ENCODE measurements at places on chromosomes 2 and 18.

GRCh38 chr18:62186499-62186773 is 420 bp downstream of the PIGN start:
- DNase-seq, result peak; percentile 11

- no peak for DNase-seq
Observed at GRCh38 chr18:58514773-58515172, 114.1 kb downstream of the ALPK2 start.

- no peak for DNase-seq
Observed at GRCh38 chr2:190255676-190256075, 64.0 kb downstream of the HIBCH start.

DNA sequence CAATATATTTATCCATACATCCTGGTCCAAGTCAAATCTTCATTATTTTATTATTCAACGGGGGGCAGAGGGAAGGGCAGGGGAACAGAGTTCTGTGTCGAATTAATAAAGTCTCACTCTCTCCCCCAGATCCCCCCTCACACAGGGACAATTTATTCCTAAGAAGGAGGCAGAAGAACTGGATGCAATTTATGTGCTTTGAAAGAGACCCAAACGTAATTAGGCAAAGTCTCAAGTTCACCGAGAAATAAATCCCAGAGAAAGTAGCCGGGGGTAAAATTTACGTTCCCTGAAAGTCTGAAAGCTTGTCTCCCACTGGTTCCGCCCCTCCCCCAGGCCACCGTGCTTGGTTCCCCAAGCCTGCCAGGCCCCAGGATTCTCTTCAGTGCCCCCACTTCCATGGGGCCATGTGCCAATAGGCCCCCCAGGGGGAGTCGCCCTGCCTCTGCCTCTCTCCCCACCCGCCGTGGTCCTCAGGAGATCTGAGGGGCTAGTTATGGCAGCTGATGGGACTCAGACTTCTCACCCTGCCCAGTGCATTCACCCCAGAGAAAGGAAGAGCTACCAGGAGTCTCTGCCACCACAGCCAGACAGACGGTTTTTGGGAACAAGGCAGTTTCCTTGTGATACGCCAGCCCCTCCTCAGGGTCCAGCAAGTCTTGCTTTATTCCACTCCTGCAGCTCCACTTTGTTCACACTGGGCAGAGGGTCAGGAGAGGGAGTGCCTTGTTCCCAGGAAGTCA is 215.5 kb downstream of the CYP26B1 start:
- DNase-seq, result no peak

GRCh38 chr2:205366336-205367060 is 315.8 kb upstream of the NRP2 start:
- DNase-seq, result no peak

DNA sequence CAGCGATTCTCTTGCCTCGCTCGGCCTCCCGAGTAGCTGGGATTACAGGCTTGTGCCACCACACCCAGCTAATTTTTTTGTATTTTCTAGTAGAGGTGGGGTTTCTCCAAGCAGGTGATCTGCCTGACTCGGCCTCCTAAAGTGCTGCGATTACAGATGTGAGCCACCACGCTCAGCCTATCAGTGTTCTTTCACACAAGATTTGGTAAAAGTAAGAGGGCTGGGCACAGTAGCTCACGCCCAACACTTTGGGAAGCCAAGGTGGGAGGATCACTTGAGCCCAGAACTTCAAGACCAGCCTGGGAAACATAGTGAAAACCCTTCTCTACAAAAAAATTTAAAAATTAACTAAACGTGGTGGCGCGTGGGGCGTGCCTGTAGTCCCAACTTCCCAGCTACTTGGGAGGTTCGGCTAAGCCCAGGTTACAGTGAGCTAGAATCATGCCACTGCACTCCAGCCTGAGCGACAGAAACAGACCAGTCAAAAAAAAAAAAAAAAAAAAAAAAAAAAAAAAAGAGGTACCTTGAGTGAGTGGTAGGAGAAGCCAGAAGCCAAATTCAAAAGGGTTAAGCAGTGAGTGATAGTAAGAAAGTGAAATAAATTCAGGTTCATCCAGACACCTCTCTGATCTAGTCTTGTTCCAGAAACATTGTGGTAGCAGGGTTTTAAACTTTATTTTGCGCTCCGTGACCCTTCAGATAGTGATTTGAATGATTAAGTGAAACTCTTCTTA is 981 bp downstream of the MRPL53 start:
- DNase-seq, result no peak

- DNase-seq, result no peak
Observed at GRCh38 chr18:23069481-23069880, 65.8 kb upstream of the CABLES1 start.

GRCh38 chr18:51569153-51569552 is 371.7 kb upstream of the MEX3C start:
- DNase-seq, result no peak

GRCh38 chr2:196783431-196784094 is 15.9 kb downstream of the GTF3C3 start:
- no peak for DNase-seq

- no peak for DNase-seq
Observed at GRCh38 chr2:104855221-104856085, 1.5 kb downstream of the POU3F3 start.

DNA sequence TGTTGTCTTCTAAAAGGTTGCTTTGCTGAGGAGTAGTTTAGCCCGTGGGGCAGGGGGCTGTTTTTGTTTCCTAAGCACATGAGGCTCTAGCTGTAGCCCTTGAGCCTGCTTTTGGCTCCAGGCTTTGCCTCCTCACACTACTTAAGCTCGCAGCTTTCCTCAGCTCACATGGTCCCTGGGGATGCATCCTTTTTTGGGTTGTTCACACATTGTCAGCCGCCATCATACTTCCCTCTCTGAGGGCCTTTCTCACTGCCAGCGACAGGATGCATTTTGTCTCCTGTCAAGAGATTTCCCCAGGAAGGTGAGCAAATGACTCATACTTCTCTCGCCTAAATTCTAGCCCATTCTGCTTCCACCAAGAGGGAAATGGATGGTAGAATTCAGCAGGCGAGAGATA is 279.5 kb upstream of the PKDCC start:
- DNase-seq, result no peak

GRCh38 chr2:120189189-120189588 is 34.0 kb downstream of the TMEM185B start:
- DNase-seq, result no peak

DNA sequence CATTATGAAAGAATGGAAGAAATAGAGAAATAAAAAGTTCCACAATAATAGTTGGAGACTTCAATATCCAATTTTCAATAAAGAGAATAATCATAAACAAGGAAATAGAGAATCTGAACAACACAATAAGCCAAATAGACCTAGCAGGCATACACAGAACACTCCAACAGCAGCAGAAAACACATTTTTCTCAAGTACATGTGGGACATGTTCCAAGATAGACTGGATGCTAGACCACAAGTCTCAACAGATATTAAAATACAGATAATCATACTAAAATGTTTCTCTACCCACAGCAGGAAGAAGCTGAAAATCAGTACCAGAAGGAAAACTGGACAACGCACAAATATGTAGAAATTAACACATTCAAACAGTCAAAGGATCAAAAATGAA is 113.9 kb downstream of the USP34 start:
- no peak for DNase-seq

DNA sequence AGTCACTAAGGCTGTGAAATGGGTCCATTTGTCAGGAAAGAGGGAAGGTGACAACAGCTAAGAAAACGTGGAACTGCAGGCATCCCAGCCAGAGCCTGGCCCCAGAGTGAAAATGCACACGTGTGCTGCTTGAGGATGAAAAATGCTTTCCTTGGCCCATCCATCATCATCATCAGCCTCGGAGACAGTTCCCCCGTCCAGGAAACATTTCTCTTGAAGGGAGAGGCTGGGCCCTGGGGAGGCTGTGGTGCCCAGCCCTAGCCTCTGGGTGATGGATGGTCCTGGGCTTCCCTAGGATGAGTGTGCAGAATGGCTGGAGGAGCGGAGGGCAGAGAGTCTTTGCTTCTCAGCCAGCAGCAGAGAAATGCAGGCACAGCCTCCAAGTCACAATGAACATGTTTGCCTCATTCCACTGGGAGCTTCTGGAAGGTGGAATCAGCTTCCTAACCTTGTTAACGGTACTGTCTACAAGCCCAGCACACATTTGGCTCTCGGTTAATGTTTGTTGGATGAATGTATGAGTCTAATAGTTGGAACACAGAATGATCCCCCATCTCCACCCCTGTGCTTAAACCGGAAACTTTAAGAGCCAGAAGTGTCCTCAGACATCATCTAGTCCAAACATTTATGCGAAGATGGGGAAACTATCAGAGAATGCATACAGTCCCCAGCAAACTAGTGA is 164.0 kb downstream of the RDH14 start:
- no peak for DNase-seq

DNA sequence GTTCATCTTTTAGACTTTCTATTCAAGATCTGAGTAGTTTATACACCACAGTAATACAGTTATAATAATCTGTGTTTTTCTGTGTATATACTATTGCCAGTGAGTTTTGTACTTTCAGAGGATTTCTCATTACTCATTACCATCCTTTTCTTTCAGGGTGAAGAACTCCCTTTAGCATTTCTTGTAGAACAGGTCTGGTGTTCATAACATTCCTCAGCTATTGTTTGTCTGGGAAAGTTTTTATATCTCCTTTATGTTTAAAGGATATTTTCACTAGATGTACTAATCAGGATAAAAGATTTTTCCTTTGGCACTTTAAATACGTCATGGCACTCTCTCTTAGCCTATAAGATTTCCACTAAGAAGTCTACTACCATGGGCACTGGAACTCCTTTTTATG is 705.5 kb downstream of the SLC4A3 start:
- no peak for DNase-seq

DNA sequence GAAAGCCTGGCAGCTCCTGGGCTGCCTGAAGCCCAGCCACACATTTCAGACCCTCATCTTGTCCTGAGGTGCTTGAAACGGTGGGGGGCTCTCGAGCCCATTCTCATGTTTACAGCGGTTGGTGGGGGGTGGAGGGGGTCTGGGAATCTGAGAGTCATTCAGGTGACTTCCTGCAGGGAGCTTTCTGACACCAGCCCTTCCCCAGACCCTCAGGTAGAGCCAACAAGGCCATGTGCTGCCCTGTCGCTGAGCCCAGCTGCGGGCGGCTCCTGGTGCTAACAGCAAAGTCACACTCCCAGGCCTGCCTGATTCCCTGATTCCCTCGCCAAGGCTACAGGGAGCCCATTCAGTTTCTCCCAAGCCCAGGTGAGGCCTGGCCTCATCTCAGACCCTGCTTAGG is 324.9 kb upstream of the MEX3C start:
- DNase-seq, result no peak

- DNase-seq, result no peak
Observed at GRCh38 chr18:77271576-77272481, 22.2 kb downstream of the GALR1 start.

DNA sequence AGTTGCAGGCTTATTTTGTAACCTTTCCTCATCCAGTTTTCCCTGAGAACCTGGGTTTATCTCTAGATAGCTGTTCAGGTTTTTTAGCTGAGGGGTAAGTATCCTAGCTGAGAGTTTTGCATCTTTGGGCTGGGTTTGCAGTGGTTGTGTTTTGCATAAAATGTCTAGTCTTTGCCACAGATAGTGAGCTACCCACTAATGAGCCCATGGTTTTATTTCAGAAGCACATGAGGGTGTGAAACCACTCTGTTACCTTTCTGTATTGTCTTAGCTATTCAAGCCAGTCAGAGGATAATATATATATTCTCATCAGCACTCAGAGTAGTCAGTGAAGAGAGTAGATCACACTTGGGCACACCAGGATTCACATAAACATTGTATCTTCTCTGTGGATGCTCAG is 24.6 kb upstream of the TXNDC2 start:
- DNase-seq, result no peak

- DNase-seq, result no peak
Observed at GRCh38 chr2:145771525-145771924, 1251.6 kb upstream of the ZEB2 start.

- DNase-seq, result no peak
Observed at GRCh38 chr2:169007941-169008340, 23.2 kb downstream of the ABCB11 start.

GRCh38 chr2:105438104-105438929 is 39.5 kb upstream of the FHL2 start:
- no peak for DNase-seq

- DNase-seq, result no peak
Observed at GRCh38 chr2:201414099-201415023, 36.9 kb downstream of the TRAK2 start.

GRCh38 chr2:199806179-199806578 is 44.8 kb downstream of the FTCDNL1 start:
- DNase-seq, result no peak

- DNase-seq, result peak; percentile 94
Observed at GRCh38 chr2:85132834-85133637, at the start of gene TCF7L1. TSS of gene TCF7L1 (plus strand) at chr2:85133392. CDS start at chr2:85133685, 293 bp downstream.

DNA sequence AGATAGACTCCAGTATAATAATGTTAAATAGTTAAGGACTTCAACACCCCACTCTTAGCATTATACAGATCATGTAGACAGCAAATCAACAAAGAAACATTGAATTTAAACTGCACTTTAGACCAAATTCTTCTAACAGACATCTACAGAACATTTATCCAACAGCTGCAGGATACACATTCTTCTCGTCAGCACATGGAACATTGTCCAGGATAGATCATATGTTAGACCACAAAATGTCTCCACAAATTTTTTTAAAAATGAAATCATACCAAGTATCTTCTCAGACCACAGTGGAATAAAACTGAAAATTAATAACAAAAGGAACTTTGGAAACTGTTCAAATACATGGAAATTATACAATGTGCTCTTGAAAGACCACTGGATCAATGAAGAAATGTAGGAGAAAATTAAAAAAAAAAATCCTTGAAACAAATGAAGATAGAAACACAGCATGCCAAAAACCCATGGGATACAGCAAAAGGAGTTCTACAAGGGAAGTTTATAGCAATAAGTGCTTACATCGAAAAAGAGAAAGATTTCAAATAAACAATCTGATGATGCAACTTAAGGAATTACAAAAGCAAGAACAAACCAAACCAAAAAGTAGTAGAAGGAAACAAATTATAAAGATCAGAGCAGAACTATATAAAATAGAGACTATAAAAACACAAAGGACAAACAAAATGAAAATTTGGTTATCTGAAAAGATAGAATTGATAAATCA is 12.3 kb upstream of the SPP2 start:
- no peak for DNase-seq

- no peak for DNase-seq
Observed at GRCh38 chr2:643334-643733, 33.9 kb downstream of the TMEM18 start.

- no peak for DNase-seq
Observed at GRCh38 chr2:196239622-196240587, 68.5 kb upstream of the STK17B start.

DNA sequence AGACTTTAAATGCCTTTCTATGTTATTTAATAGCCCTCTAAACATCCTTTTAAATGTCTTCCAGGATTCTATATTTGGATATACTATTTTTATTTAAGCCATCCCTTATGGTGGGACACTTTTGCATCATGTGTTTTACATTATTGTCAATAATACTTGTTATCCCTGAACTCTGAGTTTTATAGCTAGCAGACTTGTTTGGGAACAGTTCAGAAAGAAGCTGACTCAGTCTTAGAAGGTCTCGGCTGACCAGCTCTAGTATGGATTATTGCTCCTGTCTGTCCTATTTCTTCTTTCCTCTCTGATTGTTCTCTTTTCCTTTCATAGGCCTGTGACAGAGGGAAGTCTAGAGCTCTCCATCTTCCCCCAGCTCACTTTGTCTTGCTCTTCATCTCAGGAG is 77.3 kb upstream of the CXCR4 start:
- DNase-seq, result no peak

Measured in HuH-7 (cell line).